ENCODE measurements at places on chromosomes 2 and 18.

DNA sequence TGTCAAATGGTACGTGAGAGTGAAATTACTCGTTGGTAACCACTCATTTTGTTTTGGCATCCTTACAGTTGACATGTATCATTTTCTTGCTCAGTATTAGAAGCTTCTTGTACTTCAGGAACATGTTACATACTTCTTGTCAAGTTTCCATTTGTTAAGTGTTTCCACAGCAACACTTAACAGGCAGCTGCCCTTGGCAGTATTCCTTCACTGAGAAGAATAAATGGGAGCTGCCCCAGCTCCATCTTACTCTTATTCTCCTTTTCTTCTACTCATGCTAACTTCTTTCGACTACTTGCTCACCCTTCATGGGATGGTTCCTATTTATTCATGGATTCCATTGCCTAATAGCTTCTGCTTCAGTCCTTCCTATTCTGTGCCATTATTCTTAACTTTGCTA, 60.1 kb upstream of the TUBA3E start:
- no peak for DNase-seq

- no peak for DNase-seq
Measured at GRCh38 chr2:33023728-33024500, 77.2 kb downstream of the LTBP1 start.

DNA sequence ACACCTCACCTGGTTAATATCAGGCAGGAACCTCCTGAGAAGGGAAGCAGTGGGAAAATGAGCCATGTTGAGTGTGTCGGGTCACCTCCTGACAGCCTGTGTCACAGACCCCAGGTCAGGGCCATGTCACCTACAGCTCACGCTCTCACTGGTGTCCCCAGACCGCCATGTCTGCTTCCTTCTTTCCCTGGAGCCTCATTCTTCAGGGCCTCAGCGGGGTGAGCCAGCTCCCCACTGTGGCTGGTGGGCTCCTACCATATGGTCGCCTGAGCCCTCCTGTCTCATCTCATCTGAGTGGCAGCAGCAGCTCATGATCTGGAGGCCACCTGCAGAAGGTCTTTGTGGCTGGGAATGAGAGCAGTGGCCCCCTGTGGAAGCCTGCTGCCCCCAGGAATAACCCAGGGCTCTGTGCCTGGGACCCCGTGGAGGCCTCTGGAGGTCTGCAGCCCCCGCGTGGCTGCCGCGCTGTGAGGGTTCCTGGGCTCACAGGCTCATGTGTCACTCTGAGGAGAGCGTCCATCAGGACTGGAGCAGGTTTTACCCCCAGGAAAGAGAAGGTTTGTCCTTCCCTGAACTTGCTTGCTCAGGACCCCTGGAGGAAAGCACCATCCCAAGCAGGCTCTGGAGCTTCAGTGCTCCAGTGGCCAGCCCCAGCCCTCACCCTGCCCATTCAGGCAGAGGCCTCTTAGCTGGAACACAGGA, 56.4 kb downstream of the FAM168B start:
- no peak for DNase-seq

DNA sequence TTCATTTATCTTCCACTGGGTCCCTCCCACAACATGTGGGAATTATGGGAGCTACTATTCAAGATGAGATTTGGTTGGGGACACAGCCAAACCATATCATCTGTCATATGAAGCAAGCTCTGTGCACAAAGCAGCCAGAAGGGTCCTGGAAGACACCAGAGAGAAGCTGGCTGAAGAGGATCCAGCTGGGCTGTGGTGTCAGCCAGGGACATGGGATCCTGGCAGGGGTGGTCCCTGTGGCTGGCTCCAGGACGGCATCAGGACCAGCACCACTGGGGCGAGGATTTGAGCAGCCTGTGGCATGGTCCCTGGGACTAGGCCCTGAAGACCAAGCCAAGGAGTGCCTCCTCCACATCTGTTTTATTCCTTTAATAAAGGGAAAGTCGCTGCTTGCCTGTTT, 84.8 kb upstream of the HDAC4 start:
- no peak for DNase-seq

DNA sequence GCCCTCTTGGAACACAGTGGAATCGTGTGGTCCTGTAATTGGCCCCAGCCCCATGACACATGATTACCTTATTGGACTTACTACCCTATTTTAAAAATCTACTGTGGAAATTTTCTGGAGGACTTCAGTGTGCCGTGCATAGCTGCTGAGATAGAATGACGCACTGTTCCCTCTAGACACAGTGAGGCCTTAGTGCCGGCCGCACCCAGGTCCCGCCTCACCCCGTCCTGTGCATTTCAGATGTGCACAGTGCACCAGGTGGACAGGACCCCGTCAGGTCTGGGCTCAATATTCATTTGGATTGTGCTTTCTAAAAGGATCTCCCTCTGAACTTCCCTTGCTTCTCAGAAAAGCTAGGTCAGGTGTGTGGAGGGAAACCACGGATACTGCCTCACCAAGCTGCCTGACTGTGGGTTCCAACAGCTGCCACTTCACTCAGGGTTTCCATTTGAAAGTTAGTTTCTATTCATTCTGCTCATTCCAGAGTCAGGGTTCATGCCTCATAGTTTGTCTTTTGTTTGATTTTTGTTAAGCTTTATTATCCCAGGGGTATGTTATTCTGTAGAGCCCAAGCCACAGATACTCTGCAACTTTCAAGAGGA, 155.8 kb downstream of the PTGR3 start:
- no peak for DNase-seq
